GM23338 (cell line): ENCODE measurements at places on chromosomes 11 and 22. TPM values are rescaled to one million over a fixed set of nuclear protein-coding genes. Genes with fewer than 3 reads are reported as not detected.

NEFH gene
- polyA plus RNA-seq: 4.6 and 6.3 TPM in 2 replicates

NRXN2 gene
- polyA plus RNA-seq: 3.4 and 5.7 TPM in 2 replicates

SLC22A25 gene
- polyA plus RNA-seq: not detected in 2 replicates

SOX6 gene
- 0.31 and 0.66 TPM in 2 replicates for polyA plus RNA-seq

INPP5J gene
- polyA plus RNA-seq: 4.8 and 5.3 TPM in 2 replicates

TMA7B gene
- not detected in 2 replicates for polyA plus RNA-seq

MICAL2 gene
- polyA plus RNA-seq: 0.66 and 1.5 TPM in 2 replicates

RAB3IL1 gene
- polyA plus RNA-seq: 3.4 and 3.9 TPM in 2 replicates

FREY1 gene
- not detected in 2 replicates for polyA plus RNA-seq

KCNJ1 gene
- 0.16 and 0.42 TPM in 2 replicates for polyA plus RNA-seq

OR6M1 gene
- polyA plus RNA-seq: not detected in 2 replicates

RDX gene
- polyA plus RNA-seq: 153 and 226 TPM in 2 replicates

C22orf31 gene
- 0.36 TPM in 1 of 2 replicates, not detected in the other for polyA plus RNA-seq

OR52N4 gene
- not detected in 2 replicates for polyA plus RNA-seq
